ENCODE measurements at places on chromosomes 2 and 18.
A peak's percentile ranks its signal among the peaks of the same experiment; 100 is the strongest.

DNA sequence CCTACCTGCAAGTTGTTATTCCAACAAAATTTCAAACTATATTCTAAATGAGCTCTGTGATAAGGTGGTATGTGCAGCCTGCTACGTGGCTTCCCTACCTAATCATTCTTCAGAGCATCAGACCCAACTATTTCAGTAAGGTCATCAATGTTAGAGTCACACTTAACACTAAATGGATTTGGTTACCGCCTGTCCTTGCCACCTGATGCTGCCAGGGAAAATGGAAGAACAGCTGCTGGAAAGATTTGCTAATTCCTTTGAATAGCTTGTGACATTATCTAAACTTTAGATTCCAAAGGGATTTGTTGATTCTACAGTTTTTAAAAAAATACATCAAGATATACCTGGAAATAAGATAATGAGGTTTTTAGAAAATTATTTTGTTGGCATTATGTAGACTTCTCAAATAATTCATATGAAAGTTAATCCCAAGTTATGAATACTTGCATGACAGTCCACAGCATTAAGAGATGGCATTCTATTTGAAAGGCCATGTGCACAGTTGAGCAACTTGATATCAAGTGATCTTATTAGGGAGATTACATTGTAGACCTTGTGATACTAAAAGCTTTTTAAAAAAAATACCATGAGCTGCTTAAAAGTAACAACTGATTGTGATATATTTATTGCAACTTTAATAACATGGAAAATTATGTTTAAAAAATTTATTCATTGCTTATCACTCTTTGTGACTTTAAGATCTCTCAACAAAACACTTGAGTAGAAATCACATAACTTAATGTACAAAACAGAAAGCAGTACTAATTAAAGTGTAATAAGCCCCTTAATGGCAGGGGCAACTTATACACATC is 98.3 kb upstream of the UGP2 start:
- no peak for DNase-seq

DNA sequence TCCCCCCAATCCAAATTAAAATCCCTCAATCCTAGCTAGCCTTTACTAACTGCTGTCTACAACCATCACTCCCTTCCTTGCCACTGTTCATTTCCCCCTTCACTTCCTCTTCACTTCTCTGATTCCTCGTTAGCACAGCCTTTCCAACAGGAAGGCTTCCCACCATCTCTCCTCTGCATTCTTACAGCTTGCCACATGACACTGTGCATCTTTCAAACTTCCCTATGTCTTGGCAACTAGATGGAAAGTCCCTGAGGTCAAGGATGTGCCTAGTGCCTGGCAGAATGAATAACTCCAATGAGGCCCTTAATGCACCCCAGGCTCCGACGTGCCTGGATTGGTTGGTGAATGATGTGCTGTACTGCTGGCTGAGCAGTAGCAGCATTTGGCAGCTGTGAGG is 15.2 kb downstream of the SAP130 start:
- no peak for DNase-seq

GRCh38 chr2:10269291-10269690 is 33.4 kb upstream of the HPCAL1 start:
- no peak for DNase-seq

GRCh38 chr2:72325592-72326422 is 178.1 kb upstream of the CYP26B1 start:
- peak; percentile 31 for DNase-seq

DNA sequence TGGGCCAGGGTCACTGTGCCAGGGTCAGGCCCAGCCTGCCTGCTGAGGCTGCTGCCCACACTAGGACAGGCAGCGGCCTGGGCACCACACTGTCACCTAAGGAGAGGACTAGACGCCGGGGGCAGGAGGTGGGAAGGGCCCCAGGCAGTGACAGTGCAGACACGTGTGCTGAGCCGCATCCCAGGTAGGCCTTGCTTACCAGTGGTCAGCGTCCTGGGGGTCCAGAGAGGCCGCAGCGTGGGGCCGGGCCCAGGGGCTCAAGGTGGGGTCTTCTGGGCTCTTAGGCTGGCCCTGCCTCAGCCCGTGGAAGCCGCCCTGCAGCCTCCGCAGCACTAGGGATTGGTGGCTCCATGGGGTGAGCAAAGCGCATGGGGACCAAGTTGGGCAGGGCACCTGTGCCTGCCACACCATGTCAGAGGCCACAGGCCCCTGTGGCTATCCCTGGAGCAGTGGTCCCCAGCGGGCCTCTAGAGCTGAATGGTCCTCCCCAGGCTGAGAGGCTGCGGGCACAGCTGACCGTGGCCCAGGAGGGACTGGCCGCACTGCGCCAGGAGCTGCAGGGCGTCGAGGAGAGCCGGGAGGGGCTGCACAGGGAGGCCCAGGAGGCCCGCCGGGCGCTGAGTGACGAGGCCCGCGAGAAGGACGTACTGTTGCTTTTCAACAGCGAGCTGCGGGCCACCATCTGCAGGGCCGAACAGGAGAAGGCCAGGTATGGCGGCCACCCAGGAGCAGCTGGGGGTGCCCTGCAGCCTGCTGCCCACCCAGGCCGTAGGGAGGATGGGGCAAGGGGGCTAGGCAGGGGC is 35.2 kb upstream of the SNED1 start:
- DNase-seq, result no peak

- no peak for DNase-seq
Observed at GRCh38 chr2:2399396-2399795, 68.3 kb upstream of the MYT1L start.

- DNase-seq, result no peak
Observed at GRCh38 chr18:23826850-23827620, 137.8 kb downstream of the LAMA3 start.

- no peak for DNase-seq
Observed at GRCh38 chr2:46771309-46771708, 144.3 kb downstream of the MCFD2 start.

GRCh38 chr2:130908832-130909231 is 72.1 kb downstream of the ARHGEF4 start:
- no peak for DNase-seq

DNA sequence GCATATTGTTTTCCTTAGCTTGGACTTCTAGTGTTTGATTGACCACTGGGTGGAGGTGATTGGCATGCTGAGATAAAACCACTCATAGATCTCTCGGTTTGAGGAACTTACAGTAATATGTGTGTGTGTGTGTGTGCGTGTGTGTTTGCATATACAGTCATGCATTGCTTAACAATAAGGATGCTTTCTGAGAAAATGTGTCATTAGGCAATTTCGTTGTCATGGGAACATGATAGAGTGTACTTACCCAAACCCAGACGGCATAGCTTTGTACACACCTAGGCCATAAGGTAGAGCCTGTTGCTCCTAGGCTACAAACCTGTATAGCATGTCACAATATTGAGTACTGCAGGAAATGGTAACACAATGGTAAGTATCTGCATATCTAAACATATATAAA is 167.3 kb downstream of the NYAP2 start:
- DNase-seq, result peak; percentile 40

DNA sequence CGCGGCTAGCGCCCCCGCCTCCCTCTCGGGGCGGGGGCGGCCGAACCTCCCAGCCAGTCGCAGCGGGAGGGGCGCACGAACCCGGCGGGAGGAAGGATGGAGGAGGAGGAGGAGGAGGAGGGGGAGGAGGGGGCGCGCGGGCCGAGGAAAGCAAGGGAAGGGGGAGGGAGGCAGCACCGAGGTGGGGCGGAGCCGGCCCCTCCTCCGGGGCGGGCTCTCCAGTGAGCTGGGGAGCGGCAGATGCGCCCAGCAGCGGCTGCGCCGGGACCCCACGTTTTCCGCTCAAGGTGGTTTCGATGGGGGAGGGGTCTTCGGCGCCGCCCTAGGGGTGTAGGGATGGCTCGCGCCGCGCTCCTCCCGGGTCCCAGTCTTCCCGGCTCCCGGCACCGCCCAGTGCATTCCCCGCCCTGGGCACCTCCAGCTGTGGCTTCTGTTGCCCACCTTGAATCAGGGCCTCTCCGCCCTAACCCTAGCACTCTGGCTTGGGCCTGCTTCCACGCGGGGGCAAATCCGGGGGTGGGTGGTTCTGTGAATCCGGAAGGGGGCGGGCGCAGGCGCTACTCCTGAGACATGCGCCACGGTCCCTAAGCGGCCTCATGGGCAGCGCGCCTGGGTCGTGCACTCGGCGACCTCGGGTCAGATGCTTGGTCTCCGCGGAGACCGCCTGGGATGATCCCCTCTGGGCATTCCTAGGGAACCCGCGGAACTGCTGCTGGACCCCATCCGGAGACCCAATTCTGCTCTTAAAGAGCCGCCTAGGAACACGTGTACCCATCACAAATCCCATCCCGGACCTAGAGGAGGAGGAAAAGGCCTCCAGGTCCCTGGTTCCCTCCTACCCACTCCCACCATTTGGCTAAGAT is at the start of gene FBXO41:
TSS of gene FBXO41 (minus strand) at position 183 of the 863 bp plus-strand sequence. CDS start 14,848 bp downstream, outside the sequence.
- DNase-seq, result peak; percentile 25

GRCh38 chr2:160380000-160380570 is 113.5 kb downstream of the RBMS1 start:
- DNase-seq, result no peak

- no peak for DNase-seq
Observed at GRCh38 chr2:159737292-159737916, 25.1 kb downstream of the MARCHF7 start.

DNA sequence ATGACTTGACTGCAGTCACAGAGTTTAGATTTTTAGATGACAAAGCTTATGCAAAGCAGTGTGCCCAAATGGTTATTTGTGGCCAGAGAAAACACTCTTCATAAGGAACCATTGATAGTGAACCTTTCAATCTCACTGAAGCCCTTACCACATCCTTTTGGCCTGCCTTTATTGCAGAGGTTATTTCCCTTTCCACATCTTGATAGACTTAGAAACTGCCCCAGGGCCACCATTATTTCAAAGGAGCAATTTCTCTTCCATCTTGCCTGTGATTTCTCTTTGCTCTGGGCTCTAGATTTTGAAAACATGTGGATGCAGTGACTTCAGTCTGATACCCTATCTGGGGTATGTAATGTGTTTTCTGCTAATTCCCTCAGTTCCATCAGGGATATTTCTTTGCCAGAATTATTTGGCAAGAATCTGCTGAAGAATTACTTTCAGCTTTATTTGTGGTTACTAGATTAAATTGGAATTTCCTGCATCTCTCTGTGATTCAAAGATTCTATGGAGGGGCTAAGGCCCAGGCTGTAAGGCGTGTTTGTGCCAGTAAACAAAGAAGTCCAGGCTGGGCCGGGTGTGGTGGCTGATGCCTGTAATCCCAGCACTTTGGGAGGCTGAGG is 51.0 kb downstream of the MOGAT1 start:
- peak; percentile 68 for DNase-seq

DNA sequence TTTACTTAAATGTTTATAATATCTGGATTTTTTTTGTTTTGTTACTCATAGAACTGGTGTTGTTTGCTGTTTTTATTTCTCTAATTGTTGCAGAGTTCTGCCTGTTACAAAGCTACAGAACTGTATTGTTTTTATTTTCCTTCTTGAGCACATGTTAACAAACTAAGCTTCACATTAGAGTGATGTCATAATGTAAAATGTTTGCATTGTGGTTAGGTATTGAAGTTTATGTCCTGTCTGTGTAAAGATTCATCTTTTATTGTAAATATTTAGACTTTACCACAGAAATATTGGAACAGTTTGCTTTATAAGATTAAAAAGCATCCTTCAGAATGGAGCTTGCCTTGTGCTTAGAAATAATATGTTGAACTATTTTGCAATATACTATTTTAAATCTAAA is 67.7 kb downstream of the CLIP4 start:
- DNase-seq, result no peak

- no peak for DNase-seq
Observed at GRCh38 chr18:9108911-9109310, 6.4 kb downstream of the NDUFV2 start.

Measured in choroid plexus epithelial cell (primary cell).